ENCODE measurements at places on chromosomes 1 and 21. TPM values are rescaled to one million over a fixed set of nuclear protein-coding genes. Genes with fewer than 3 reads are reported as not detected.

GRCh38 chr1:202023001-202023433, 12.6 kb downstream of the ELF3 start:
- DNase-seq = no peak

Gene GJA8
- not detected for total RNA-seq

DNA sequence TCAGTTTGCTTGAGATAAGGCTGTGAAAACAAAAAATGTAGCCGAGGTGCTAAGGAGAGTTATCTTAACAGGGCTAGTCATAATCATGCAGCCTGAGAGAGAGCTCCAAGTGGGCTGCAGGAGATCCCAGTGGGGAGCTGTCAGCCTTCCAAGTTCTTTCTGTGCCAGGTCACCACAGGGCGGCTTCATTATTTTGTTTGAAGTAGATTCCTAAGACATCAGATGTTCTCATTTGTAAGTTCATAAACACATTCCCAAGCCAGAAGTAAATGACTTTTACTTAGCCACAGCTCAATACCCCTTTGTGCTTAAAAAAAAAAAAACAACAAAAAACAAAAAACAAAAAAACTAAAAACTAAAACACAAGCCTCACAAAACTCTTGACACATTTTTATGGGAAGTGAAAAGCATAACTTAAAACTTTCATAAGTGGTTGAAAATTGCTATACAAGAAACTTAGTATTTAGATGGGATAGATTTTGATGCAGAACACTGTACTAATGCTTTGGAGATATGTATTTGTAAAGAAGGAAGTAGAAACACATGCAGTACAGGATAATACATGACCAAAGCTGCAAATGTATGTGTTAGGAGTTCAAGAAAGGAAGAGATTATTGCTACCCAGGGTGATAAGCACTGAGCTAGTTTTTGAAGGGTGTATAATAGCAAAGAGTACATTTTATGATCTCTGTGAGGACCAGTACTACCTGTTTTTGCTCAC, 8.6 kb downstream of the CDC14A start:
- DNase-seq = peak; percentile 67

- peak; percentile 26 for DNase-seq
These were observed 55.6 kb upstream of the ABCD3 start for GRCh38 chr1:94362466-94363058.

DNA sequence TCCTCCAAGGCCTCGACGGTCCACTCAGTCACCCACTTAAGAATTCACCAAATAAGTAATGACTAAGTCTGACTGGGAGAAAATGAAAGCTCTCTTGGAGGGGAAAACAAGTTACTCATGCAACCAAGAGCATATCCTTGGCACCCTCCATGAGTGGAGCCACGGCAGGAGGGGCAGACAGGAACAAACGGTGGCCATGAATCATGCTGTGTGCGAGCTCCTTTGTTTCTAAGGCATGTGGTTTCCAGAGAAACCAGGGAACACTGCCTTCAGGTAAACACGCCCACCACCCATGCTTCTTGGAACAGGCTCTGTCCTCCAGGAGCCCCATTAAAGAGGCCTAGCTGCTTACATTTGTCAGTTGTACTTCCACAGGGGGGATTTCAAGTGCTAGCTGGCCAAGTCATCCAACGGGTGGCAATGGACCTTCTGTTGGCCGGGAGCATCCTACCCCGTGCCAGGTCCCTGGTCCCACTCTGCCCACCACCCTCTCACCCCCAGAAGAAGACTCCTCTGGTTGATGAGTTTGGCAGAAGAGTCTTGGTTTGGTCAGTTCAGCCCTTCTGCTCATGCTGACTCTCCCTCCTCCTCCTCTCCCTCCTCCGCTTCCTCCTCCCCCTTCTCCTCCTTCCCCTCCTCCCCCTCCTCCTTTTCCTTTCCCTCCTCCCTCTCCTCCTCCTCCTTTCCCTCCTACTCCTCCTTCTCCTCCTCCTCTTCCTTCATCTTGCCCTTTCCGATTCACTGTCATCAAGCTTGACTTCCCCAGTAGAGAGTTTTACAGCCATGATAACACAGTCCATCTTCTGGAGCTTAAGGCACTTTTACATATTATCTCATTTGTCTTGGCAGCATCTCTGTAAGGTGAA, 107.6 kb downstream of the CCDC185 start:
- DNase-seq = peak; percentile 99

Gene KIF21B
- total RNA-seq = 5.6 TPM

- no peak for DNase-seq
These were observed 59.7 kb downstream of the LMO4 start for GRCh38 chr1:87388411-87388810.

Gene SOAT1
- total RNA-seq = 94.7 TPM

All from astrocyte (in vitro differentiated cells and primary cell).